Activated CD4-positive, alpha-beta T cell treated with anti-CD3 and anti-CD28 coated beads, Interleukin-2, amount 10 ng/mL, durations not matched to agents 24 days and 14 days (primary cell): ENCODE measurements at places on chromosomes 13 and 19. TPM values are rescaled to one million over a fixed set of nuclear protein-coding genes. Genes with fewer than 3 reads are reported as not detected.

The PROSER1 gene
- total RNA-seq = 86.6 and 89.8 TPM in 2 replicates

The ZNF582 gene
- total RNA-seq = 1.0 and 2.1 TPM in 2 replicates

The CGB2 gene
- total RNA-seq = not detected in 2 replicates

The RNF225 gene
- 0.54 and 1.1 TPM in 2 replicates for total RNA-seq

The LGALS14 gene
- not detected in 2 replicates for total RNA-seq

The BRME1 gene
- total RNA-seq = 16.2 and 18.6 TPM in 2 replicates

The LRP3 gene
- total RNA-seq = 0.23 and 0.43 TPM in 2 replicates

The HIPK4 gene
- total RNA-seq = not detected in 2 replicates

The HSD17B14 gene
- total RNA-seq = 0.44 and 0.47 TPM in 2 replicates

DNA sequence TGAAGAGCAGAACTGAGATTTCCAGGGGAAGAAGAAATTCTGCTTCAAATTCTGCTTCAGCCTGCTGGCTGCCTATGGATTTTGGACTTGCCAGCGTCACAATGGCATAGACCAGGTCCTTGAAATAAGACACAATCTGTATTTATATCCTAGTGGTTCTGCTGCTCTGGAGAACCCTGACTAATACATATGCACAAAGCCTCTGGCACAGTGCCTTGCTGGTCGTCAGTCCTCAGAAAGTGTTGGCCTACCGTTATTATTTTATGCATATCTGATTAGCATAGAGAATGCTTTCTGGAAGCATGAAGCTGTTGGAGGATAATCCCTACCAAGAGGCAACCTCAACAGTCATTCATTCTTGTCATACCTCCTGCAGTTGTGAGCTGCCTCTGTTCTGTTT lies 213.7 kb downstream of the B3GLCT start:
- H3K36me3 ChIP-seq = no peaks in the 10 kb centered on the region
- H3K27me3 ChIP-seq = no peaks in the 10 kb centered on the region
- no peak for DNase-seq
- H3K27ac ChIP-seq = no peak overlapping the region
- H3K4me1 ChIP-seq = no peaks in the 10 kb centered on the region

DNA sequence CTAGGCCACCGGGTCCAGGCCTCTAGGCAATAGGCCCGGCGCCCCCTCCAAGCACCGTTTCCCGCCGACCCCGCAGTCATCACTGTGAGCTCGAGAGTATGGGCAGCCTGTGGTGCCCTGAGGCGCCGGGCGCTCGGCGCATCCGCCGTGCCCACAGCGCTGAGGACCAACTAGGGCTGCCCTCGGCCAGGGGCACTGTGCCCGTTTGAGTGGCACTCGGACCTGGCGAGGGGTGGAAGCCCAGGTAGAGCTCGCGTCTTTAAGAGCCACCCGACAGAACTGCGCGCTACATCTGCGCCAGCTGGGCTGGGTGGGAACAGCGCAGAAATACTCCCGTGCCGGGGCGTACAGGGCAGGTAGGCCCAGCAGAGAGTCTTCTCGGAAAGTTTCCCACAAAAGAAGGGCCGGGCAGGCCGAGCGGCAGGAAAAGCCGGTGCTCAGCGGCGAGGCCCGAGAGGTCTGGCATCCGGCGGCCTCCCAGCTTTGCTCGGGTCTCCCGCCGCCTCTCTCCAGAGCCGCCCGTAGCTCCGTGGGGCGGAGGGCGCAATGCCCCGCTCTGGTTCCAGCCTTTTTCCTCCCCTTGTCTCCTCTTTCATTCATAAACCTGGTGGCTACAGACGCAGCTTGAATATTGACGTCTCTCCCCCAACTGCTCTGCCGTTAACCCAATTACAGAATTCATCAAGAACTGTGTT lies 5.4 kb upstream of the SOX1 start:
- H3K27ac ChIP-seq = peak overlapping the region; percentile 4
- no peak for DNase-seq
- H3K4me3 ChIP-seq = no peak overlapping the region
- peaks cover 78% of the 10 kb centered on the region for H3K27me3 ChIP-seq
- peaks cover 7% of the 10 kb centered on the region for H3K36me3 ChIP-seq

DNA sequence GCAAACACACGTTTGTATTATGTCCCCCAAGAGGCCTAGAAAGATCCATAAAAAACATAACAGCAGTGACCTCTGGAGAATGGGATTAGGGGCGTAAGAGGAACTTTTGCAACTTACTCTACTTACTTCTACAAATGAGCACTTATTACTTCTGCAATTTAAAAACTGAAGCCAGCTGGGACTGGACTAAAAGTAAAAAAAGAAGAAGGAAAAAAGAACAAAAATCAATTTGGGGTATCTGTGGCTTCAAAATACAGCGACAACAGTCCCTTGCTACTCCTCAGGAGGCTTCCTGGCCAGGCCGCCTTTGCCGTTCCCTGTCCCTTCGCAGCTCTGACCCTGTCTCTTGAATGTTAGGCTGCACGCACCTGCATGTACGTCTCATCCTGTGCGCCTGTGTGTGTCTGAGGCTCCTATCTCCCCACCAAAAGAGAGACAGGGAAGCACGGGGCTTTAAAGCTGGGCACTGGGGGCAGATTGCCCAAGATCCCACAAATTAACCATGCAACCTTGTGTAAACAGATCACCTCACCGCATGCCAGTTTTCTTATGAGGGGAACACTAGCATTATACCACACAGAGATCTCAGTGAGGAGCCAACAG lies 12.1 kb upstream of the FKRP start:
- no peak for DNase-seq
- no peaks in the 10 kb centered on the region for H3K27me3 ChIP-seq
- H3K27ac ChIP-seq = no peak overlapping the region
- H3K4me3 ChIP-seq = no peak overlapping the region
- H3K4me1 ChIP-seq = peaks cover 17% of the 10 kb centered on the region

DNA sequence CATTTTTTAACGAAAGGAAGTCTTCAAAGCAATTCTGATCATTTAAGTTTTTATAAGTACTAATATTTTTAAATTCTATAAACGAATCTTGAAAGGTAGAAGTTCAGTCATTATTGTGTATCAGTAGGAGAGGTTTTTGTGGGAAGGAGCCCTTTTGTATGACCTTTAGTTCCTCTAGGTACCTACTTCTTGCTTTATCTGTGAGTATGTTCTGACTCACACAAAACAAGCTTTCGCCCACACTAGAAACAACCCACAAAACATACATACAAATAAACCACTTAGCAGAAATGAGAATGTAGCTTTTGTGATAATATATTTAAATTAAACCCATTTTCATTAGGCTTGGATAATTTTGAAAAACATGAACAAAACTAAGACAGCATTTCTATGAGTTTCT lies 27.8 kb downstream of the ERCC5 start:
- H3K27me3 ChIP-seq = no peaks in the 10 kb centered on the region
- H3K27ac ChIP-seq = no peak overlapping the region
- peaks cover 43% of the 10 kb centered on the region for H3K36me3 ChIP-seq
- H3K4me1 ChIP-seq = peaks cover 22% of the 10 kb centered on the region
- DNase-seq = no peak

DNA sequence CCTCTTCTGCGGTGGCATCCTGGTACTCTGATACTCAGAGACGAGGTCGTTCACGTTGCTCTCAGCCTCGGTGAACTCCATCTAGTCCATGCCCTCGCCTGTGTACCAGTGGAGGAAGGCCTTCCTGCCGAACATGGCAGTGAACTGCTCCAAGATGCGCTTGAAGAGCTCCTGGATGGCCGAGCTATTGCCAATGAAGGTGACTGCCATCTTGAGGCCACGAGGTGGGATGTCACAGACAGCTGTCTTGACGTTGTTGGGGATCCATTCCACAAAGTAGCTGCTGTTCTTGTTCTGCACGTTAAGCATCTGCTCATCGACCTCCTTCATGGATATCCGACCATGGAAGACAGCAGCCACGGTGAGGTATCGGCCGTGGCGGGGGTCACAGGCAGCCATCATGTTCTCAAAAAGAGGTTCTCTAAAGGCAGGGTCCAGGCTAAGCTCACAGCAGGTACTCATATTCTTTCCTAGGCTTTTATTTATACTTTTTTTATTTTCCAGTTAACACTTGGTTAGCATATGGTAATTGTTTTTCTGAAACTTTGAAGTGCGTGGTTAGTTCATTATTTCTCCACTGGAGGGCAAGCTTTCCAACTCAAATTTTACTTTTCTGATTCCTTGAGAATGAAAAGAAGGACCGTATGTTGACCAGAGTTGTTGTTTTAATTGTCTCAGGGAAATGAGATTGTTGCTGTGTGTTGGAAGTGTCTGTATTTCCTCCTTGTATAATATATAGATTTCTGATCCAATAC lies 72.4 kb upstream of the RGCC start:
- peaks cover 6% of the 10 kb centered on the region for H3K4me1 ChIP-seq
- no peak overlapping the region for H3K4me3 ChIP-seq
- no peak overlapping the region for H3K27ac ChIP-seq
- no peaks in the 10 kb centered on the region for H3K36me3 ChIP-seq
- DNase-seq = peak; percentile 55
- no peaks in the 10 kb centered on the region for H3K27me3 ChIP-seq

- H3K4me1 ChIP-seq = peaks cover 7% of the 10 kb centered on the region
- no peaks in the 10 kb centered on the region for H3K27me3 ChIP-seq
- peaks cover 31% of the 10 kb centered on the region for H3K36me3 ChIP-seq
- no peak for DNase-seq
- no peak overlapping the region for H3K27ac ChIP-seq
These were observed 203.3 kb downstream of the LMO7 start for GRCh38 chr13:75839406-75839805.

DNA sequence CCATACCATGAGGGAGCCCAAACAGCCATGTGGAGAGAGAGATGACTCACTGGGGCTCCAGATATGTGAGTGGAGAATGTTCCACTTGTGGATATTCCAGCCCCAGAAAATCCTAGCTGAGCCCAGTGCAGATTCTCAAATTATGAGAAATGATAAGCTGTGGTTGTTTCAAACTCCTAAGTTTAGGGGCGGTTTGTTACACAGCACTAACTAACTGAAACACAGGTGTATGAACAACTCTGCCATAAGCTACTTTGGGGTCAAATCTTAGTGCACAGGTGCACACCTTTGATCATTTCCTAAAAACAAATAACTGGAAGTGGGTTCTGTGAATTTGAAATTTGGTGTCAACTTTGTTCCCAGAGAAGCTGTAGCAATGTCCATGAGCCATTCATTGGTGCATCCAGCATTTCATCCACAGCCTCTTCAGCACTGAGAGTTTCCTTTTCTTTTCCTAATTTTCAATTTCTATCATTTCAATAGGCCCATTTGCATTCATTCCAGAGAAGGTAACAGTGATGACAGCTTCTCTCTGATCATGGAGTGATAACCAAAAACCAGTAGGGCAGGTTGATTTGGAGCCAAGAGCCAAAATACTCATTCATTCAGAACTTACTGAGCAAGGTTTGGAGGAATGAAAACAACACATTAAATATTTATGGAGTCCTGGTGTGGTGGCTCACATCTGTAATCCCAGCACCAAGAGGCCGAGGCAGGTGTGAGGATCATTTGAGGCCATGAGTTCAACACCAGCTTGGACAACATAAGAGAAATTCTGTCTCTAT lies 8.8 kb upstream of the CLPP start:
- no peak overlapping the region for H3K27ac ChIP-seq
- no peak overlapping the region for H3K4me3 ChIP-seq
- no peaks in the 10 kb centered on the region for H3K27me3 ChIP-seq
- no peak for DNase-seq

GRCh38 chr13:91360246-91360751 lies 12.8 kb downstream of the MIR17HG start:
- peaks cover 13% of the 10 kb centered on the region for H3K4me1 ChIP-seq
- H3K27ac ChIP-seq = peak overlapping the region; percentile 41
- H3K27me3 ChIP-seq = no peaks in the 10 kb centered on the region
- DNase-seq = no peak
- peaks cover 48% of the 10 kb centered on the region for H3K36me3 ChIP-seq

GRCh38 chr13:32060401-32060878 lies 28.9 kb downstream of the FRY start:
- peaks cover 3% of the 10 kb centered on the region for H3K4me1 ChIP-seq
- H3K4me3 ChIP-seq = no peak overlapping the region
- peaks cover 3% of the 10 kb centered on the region for H3K27me3 ChIP-seq
- H3K36me3 ChIP-seq = no peaks in the 10 kb centered on the region

DNA sequence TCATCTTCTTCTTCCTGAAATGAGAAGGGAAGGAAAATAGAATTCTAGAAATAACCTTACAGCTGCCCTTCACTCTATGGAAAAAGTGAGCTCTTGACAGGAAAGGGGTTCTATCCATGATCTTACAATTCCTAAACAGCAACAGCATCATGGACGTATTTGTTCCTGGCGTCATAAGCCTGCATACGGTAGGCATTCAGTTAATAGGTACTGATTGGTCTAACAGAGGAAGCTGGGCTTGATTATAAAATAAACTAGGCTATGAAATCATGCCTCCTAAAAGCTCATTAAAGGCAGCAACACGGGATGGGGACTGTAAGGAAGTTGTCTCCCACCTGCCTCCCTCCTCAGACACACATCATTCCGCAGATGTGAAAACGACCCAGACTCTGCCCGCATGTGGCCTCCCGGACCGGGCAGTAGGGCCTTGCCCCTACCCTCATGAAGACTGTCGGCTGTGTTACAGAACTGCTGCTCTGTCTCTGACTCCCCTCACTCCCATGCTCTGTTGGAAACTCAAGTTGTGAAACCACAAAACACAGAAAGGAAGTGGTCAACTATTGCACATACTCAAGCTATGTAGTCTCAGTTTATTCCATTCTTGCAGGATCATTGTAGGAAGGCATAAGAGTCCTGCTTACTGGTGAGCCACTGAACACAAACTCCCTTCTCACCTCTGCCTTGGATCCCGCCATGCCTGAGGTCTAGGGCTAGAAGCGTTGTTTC lies 129.8 kb downstream of the DLEU7 start:
- H3K4me3 ChIP-seq = peak overlapping the region; percentile 66
- H3K36me3 ChIP-seq = peaks cover 2% of the 10 kb centered on the region
- peak; percentile 79 for DNase-seq
- H3K27me3 ChIP-seq = peaks cover 21% of the 10 kb centered on the region
- peaks cover 15% of the 10 kb centered on the region for H3K4me1 ChIP-seq

DNA sequence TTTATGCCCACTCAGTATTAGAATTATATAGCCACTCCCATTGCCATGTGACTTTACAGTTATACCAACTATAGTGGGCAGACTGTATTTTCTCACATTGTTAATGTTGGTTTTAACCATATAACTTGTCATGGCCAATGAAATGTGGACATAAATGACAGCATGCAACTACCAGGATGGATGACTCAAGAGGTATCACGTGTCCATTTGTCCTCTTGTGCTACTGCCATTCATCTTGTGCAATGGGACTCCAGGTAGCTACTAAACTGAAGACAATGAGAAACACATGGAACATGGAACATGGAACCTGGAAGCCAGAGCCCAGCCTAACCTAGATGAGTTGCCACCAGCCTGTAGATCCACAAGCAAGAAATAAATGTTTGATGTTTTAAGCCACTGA lies 242.7 kb upstream of the IPO5 start:
- no peaks in the 10 kb centered on the region for H3K4me1 ChIP-seq
- no peak overlapping the region for H3K4me3 ChIP-seq
- no peaks in the 10 kb centered on the region for H3K36me3 ChIP-seq
- no peak overlapping the region for H3K27ac ChIP-seq
